ENCODE measurements at places on chromosomes 2 and 18.

GRCh38 chr2:119772767-119773166 lies 13.0 kb downstream of the PTPN4 start:
- DNase-seq, result no peak

DNA sequence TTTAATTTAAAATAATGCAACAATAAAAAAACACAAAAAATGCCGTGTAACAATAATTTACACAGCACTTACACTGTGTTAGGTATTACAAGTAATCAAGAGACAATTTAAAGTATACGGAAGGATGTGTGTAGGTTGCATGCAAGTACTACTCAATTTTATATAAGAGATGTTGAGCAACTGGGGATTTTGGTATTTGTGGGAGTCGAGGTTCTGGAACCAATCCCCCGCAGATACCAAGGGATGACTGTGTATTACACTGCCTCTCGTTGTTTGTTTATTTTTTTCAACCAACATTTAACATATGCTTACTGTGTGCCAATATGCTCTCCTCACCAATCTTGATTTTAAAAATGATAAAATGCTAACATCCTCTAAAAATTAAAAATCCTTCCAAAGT lies 24.8 kb downstream of the MAP3K2 start:
- DNase-seq, result peak; percentile 47

DNA sequence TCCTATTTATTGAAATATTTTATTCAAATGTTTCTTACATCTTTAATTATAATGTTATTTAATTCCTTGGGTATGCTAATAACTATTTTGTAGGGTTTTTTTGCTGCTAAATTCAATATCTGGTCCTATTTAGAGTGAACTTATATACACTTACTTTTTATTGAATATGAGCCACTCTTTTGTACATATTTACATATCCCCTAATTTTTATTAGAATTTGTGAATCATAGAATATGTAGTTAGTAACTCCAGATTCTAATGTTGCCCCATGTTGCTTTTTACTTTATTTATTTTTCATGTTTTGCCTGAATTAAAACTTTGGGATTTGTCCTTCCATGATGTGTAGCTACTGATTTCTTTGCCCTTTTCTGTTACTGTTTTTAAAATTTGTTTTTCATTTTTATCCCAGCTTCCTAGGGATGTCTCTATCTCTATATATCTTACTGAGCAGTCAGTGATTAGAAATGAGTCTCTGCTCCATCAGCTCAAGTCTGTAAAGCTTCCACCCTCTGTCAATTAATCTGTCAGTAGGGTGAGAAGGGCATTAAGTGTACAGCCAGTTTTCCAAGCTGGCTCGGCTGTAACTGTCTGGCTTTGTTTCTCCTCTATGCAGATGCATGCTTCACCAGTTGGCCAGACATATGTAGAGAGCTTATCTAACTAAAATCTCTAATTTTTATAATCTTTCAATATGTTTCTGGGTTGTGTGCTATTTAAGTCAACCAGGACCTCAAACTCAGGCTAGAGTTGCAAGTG lies 256.9 kb downstream of the CDH19 start:
- DNase-seq, result no peak

DNA sequence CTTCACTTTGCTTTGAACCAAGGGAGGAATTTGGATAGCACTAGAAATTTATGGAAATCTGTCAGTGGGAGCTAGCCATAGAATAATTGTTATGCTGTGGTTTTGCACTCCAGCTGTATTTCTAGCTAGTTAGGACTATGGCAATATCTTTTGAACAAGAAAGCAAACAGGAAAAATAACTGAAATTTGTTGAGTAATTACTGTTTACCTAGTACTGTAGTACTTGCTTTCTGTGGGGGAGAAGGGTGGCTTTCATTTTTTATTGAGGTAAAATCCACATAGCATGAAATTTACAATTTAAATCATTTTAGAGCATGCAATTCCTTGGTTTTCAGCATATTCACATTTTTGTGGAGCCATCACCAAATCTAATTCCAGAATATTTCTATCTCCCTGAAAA lies 28.4 kb downstream of the MBD5 start:
- DNase-seq, result no peak

Data from AG09309 (cell line).